NCI-H1417 (cell line): ENCODE measurements at places on chromosomes 5 and 9.

- no peak for DNase-seq
These were observed 477.3 kb downstream of the ISL1 start for GRCh38 chr5:51860532-51861018.

GRCh38 chr9:94948567-94949235 is 222.2 kb downstream of the AOPEP start:
- no peak for DNase-seq

DNA sequence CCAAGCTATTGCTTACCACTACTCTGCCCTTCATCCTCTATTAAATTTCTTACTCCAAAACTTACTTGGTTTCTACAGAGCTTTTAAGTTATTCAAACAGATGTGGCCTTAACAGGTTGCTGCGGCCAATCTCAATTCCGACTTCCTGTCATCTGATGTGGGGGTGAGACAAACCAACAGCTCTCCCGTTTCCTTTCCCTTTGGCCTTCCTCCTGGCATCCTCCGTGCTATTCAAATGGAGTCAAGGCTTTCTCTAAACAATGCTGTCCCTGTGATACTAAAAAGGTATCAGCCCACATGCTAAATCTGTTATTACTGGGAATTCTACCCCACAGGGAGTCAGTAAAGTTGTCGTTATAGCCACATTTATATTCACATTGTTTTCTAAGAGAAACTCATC is 11.8 kb downstream of the RBM18 start:
- no peak for DNase-seq

DNA sequence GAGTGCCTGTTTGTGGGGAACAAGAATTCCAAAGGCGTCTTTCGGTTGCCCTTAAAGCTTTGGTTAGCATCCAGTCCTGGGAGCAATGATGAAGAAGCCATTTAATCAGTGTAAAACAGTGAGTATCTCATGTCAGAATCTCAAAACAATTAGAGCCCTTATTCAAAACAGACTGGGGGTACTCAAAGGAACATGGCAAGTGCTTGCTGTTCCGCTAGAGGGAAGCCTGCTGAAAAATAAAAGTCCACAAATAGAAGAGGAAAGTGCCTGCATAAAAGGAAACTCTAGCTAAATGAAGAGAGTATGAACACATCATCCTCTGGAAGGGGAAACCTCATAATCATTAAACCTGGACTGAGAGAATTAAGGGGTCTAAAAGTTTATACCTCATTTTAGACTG is 26.4 kb downstream of the FBXL7 start:
- DNase-seq, result no peak

DNA sequence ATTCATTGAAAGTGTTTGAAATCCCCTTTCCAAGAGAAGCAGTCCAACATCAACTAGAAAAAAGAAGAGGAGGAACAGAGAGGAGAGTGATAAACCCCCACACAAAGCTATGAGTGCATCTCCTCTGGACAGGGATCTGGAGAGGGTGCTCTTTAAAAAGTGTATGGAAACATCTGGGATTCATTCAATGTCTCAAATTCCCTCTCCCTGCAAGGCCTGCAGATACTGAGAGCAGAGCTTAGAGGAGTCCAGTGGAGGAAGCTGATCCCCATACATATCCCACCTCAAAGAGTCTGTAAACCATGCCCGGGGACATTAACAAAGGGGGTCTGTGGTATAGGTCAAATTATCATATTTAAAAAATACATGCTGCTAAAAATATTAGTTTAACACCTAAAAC is 2.2 kb downstream of the SPOCK1 start:
- no peak for DNase-seq

DNA sequence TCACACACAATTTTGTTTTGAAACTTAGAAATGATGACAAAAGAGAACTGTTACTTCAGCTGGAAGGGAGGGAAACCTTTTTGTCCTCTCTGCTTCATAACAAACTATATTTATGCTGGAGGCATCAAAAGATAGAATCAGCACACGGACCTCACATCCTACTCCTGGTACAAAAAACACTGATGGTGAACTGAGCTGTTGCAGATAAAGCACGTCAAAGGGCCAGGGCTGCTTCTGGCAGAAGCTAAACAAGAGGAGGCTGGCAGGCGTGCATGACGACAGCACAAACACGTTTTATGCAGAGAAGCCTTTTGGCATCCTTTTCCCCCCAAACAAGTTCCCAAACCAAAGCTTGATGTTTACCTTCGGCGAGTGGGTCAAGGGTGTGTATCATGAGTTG is 169.6 kb downstream of the SLC24A2 start:
- no peak for DNase-seq

DNA sequence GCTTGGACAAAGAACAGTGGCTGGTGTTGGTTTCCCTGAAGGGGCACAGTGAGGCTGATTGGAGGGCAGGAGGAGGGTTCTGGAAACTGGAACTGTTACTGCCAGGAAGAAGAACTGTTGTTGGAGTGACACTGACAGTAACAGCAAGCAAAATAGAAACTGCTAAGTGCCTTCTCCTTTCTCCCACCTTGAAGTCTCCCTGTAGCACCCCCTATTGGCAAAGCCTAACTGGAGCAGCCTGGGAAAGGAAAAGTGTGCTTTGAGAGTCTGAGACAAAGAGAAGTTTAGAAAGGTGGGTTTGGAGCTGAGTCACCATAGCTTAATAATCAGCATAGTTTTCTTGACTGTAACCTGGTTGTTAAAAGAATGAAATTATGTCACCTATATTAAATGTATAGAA is 2.5 kb upstream of the TMEM174 start:
- no peak for DNase-seq

DNA sequence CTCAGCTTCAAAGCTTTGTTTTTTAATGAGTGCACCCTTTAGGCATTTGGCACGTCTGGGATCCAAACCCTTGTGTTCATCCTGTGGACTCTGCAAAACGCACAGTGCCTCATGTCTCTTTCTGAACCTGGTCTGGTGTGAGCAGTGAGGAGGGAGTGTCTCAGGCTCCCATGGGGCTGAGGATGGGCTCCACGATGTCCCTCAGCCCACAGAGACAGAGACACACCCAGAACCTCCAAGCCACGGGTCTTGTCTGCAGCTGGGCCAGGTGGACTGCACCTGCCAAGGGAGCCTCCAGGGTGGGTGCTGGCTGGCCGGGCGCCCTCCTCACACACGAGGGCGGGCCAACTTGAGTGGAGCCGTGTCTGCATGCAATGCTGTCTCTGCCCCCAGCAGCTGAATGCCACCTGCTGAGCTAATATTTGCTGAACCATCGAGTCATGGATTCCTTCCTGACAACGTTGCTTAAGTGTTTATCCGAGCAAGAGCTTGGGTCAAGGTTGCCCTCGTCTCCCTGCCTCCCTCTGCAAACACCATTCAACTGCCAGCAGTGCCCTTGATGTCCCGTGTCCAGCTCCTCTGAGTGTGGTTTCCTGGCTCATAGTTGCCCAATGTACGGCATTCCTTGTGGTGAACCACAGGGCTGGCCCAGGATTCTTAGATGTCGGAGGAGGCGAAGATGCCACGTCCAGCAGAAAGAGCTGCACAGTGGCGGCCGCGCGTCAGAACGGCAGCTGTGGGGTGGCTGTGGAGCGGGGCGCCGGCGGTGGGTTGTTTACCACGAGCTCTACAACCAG is 31.4 kb upstream of the LPCAT1 start:
- DNase-seq, result peak; percentile 83

- DNase-seq, result no peak
These were observed 15.4 kb downstream of the FAM174A start for GRCh38 chr5:100550531-100551051.

GRCh38 chr5:111238431-111239225 is 14.4 kb downstream of the CAMK4 start:
- DNase-seq, result no peak

GRCh38 chr9:78543353-78543752 is 246.4 kb downstream of the PSAT1 start:
- no peak for DNase-seq

DNA sequence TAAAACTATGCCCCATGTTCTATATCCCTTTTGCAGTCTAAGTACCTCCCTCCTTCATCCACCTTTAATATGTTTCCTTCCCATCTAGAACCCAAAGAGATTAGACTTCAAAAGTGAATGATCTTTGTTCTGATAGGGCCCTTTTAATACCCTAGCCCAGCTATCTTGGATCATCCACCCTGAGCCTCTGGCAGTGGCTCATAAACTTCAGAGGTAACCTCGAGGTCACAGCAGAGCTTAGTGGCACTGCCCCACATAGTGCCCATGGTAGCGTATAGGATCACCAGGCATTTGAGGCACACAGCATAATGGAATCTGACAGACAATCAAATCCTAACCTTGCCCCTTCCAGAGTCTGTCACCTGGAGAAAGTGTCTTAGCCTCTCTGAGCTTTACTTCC is 15.8 kb downstream of the ADRB2 start:
- no peak for DNase-seq

- no peak for DNase-seq
These were observed 97.4 kb upstream of the CLINT1 start for GRCh38 chr5:157956271-157956885.

DNA sequence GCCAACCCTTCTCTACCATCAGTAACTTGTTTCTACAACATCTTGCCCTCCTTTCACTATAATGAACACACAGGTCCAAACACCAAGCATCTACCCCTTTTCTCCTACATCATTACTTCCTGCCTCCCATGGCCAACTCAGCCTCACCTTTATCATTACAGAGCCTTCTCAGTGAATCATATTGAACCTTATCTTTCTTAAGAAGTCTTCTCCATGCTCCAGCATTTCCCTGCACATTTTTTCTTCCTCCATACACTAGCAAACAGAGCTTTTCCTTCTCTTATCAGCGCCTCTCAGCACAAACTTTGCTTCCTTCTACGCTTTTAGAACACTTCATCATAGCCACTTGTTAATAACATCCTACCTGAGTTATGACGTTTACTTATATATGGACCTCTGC is 148.2 kb downstream of the ARL15 start:
- no peak for DNase-seq

DNA sequence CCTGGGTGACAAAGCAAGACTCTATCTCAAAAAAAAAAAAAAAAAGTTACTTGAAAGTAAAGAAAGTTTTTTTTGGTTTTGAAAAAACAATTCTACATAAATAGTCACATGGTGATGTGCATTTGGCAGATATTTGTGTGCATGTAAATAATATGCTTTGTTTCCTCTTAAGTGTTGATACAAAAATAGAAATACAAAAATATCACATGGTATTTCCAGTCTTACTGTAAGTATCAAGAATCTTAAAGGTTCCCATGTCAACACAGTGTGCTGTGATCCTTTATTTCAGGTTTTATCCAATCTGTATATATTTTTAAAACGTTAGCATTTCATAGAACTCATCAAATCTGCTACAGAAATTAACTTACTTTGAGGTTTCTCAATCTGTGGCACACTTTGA is 521.9 kb downstream of the TLE4 start:
- DNase-seq, result no peak

GRCh38 chr5:122788996-122789395 is 14.1 kb downstream of the SNX2 start:
- no peak for DNase-seq

- no peak for DNase-seq
These were observed 112.9 kb downstream of the AOPEP start for GRCh38 chr9:94839398-94839797.

GRCh38 chr9:129567842-129568559 is 52.9 kb downstream of the C9orf50 start:
- peak; percentile 65 for DNase-seq

DNA sequence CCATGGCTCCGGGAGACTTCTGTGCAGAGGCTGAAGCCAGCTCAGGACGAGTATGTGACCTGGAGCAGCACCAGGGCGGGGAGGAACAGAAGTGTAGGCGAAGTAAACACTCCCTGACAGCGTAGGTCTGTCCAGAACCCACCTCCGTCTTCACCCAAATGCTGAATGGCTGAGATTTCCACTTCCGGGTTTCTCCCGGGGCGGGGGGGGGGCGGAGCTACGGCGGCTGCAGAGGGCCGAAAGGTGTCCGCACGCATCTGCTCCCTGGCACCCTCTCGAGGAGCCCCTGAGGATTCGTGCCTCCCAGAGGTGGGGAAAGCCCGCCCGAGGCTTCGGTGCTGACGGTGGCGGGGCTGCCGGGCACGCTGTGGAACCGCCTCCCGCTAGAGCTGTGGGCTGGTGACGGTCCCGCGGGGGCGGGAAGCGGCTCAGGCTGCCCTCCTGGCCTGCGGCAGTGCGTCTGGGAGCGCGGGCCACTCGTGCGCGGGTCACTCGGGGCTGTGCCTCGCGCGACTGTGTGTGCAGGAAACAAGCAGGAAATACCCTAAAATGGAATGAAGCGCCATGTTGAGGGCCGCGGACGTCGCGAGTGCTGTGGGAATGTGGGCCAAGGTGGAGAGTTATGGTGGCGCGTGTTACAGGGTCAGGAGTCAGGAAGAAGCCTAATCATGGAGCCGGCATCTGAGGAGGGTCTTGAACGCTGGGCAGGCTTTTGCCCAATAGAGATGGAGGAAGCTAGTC is 1425.4 kb downstream of the FOXD4L5 start:
- no peak for DNase-seq

GRCh38 chr5:136769900-136770684 is 404.7 kb upstream of the TRPC7 start:
- peak; percentile 72 for DNase-seq

DNA sequence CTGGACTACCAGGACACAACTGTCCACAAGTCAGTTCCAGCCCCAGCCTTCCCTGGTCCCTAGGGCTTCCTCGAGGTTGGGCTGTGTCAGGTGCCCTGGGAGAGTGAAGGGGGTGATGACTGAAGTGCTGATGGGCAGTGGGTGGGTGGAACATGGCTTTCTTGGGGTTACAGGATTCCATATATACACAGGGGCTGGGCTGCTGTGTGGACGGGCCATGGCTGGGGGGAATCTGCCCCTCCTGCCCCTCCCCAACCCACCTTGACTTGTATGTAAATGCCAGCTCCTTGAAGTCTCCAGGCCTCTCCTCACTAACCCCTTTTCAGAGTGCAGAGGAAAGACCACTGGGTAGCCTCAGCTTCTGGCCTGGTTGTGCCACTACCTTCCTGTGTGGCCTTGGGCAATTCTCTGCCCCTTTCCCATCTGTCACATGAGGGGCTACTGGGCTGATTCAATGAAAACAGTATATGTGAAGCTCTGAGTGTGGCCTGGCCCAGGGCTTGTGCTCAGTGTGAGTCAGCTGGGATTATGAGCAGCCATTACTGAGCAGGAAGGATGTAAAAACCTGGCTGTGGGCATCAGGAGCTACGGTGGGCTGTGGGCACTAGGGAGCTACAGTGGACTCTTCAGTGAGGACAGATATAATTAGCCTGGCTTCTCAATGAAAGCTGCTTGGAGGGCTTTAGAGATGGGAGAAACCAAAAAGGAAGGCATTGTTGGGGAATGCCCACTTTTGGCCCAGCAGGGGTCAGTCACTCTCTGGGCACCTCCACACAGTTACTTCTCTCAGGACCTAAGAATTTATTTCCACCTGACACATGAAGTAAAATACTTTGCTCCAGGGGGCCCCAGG is 23.3 kb downstream of the PITX1 start:
- DNase-seq, result no peak

- no peak for DNase-seq
These were observed 35.2 kb upstream of the PSD2 start for GRCh38 chr5:139760066-139761056.

GRCh38 chr5:33361781-33362180 is 79.0 kb upstream of the TARS1 start:
- DNase-seq, result no peak

- DNase-seq, result no peak
These were observed 34.3 kb upstream of the CRB2 start for GRCh38 chr9:123321616-123322272.

- DNase-seq, result no peak
These were observed 89.5 kb downstream of the TSSK1B start for GRCh38 chr5:113344973-113345940.

GRCh38 chr9:109253637-109254284 is 67.1 kb downstream of the EPB41L4B start:
- no peak for DNase-seq

- no peak for DNase-seq
These were observed 743.9 kb upstream of the SEMA6A start for GRCh38 chr5:117318528-117318927.

GRCh38 chr5:149740866-149741459 is 10.9 kb downstream of the PPARGC1B start:
- no peak for DNase-seq
